ENCODE measurements at places on chromosomes 5 and 9.

DNA sequence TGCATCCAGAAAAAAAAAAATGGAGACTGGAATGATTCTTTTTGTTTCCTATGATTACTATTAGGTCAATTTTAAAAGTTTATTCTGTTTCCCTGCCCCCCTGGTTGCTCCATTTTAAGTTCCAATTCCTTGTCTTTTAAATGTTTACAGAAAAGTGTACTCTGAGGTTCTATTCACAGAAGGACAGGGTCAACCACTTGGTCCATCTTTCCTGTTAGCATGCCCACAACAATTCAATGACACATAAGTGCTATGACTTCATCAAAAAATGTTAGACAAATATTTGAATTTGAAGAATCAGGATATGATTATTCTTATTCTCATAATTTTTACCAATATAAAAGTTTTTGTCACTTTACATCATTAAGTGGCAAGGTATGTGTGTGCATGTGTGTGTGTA, 123.7 kb downstream of the PDE4D start:
- no peak for DNase-seq

- DNase-seq: no peak
Observed at GRCh38 chr5:153130296-153130695, 360.2 kb upstream of the GRIA1 start.

DNA sequence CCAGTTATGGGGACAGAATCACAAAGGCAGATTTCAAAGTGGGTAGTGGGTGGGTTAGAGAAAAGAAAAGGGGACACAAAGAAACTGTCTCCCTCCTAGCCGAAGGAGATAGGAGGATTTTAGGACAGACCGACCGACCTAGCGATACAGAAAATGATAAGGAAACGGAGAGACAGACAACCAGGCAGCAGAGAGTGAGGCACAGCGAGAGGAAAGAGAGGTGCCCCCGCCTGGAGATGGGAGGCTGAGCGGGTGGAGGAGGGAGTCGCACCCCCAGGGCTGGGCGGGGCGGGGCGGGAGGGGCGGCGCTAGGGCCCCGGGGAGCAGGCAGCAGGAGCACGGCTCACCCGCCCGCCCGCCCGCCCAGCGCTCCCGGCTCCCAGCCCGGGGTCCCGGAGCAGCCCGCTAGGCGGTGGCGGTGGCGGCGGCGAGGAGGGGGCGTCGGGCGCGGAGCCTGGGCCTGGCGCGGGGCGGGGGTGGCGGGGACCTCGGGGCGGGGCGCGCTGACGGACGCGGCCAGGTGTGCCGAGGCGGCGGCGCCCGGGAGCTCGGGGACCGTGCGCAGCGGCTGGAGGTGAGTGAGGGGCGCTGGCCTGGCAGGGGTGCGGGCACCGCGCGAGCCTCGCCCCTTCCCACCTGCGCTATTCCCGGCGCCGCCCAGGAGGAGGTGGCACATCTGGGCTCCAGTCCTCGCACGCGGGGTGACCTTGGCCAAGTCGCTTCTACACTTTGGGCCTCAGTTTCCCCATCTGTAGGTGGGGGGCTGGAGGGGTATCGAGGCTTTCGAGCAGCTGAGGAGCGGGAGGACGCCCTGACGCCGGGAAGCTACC, 15.9 kb upstream of the SYNPO start:
- no peak for DNase-seq

DNA sequence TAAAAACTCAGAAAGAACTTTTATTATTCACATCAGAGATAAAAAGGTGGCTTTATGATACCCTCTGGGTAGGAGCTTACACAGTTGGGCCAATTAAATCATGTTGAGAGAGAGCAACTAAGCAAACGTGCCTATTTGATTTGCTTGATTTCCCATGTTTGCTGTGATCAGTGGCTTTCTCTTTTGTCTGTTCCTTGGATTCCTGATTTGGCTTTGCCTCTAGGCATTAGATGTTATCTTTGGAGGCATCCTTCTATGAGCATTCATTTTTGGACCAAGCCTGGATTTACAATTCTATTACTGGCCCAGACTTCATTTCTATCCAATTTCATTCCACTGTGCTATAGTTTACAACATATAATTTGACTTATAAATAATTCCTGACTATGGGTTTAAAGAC, 35.9 kb downstream of the VCAN start:
- DNase-seq: no peak

GRCh38 chr9:111524731-111525055, 286 bp upstream of the ZNF483 start:
- no peak for DNase-seq

GRCh38 chr5:54206580-54207229, 103.7 kb downstream of the ARL15 start:
- no peak for DNase-seq

GRCh38 chr5:125497651-125498050, 751.2 kb upstream of the ZNF608 start:
- DNase-seq: no peak

DNA sequence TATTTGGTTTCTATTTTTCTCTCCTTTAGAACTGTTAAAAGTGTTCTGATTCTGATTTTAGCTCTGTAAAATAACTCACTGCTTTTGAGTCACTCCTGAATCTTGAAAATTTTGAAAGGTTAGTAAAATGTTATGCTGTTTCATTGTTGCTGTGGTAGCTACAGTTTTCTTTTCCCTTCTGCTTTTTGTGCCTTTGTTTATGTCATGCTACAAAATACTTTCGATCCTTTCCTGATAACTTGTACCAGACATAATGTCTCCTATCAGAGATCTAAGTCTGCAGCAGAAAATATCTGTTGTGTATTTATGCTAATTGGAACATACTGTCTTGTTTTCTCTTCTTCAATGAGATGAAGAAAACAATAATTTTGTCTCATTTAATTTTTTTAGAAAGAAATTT, 26.9 kb upstream of the CEP120 start:
- DNase-seq: no peak

DNA sequence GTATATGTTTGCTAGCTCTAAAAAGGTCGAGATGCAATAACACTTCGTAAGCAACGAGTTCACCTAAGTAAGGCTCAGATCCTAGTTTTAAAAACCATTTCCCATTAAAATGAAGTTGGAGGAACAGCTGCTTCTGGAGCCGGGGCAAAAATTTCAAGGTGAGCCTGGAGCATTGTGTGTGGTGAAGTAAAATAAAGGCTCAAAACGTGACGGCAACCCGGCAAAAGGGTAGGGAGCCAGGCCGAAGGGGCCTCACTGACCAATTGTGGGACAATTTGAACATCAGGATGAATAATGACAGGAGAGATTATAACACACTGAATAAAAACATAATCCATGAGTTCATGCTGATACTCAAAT, 20.1 kb downstream of the BTNL9 start:
- no peak for DNase-seq

DNA sequence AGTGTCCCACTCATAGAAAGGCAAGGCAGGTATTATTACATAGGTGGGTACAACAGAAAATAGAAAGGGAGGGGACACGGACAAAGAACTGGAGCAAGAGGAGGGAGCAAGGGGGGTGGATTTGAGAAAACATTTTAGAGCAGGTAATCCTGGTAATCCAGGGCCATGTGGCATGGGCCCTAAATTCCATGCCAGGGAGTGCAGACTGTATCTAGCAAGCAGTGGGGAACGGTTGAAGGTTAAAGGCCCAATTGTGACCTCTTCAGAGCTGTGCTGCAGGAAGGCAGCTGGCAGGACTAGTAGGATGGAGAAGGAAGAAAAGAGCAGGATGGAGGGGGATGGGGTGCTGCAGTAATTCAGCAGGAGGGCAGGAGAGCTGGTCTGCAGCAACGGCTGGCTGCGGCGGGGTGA, 75.2 kb downstream of the PDE6A start:
- no peak for DNase-seq

- no peak for DNase-seq
Observed at GRCh38 chr5:97181856-97182545, 1.0 kb downstream of the RIOK2 start.

DNA sequence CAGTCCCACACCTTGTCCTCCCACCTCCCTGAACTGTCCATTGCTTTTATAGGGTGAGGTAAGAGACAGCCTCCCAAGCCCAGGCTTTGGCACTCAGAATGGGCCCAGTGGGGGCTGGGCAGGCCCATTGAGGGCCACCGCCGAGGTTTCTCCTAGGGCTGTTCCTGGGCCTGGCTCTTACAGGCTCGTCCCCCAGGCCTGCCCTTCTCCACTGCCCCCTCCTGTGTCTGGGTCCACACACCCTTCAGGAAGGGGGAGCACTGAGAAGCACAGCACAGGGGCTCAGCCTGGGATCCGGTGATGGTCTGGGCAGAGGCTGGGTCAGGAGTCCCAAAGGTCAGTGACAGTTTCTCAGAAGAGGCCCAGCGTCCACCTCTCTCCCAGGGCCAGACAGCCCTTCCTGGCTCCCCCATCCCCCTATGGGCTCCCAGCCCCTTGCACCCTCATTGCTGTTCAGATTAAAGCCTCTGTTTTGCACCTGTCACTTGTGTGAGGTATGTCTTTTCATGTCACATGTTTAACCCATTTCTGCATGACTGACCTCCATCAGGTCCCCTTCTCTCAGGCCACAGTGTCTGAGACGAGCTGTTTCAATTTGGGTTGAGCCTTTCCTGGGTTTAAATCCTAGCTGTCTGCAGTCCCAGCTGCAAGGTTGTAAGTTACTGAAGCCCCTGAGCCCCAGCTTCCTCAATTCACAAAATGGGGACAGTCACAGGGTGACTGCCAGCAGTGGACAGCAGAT, 29.4 kb downstream of the IER5L start:
- DNase-seq: no peak

DNA sequence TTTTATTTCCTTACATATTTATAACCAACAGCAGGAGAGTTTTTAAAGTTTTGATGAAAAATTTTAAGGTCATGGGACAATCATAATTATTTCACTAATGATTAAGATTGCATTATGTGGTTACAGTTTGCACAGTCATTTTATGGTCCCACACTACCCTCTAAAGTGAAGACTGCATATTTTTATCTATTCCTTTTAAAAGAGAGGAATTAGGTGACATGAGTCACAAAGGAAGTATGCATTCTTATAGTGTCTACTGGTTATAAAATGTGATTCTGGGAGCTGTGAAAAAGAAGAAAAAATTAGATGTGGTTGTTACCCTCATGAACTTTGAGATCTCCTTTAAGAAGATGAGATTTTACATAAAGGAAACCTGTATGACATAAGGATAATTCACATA, 87.9 kb upstream of the GRIA1 start:
- no peak for DNase-seq

GRCh38 chr9:137986268-137987099, 108.9 kb downstream of the CACNA1B start:
- DNase-seq: no peak

DNA sequence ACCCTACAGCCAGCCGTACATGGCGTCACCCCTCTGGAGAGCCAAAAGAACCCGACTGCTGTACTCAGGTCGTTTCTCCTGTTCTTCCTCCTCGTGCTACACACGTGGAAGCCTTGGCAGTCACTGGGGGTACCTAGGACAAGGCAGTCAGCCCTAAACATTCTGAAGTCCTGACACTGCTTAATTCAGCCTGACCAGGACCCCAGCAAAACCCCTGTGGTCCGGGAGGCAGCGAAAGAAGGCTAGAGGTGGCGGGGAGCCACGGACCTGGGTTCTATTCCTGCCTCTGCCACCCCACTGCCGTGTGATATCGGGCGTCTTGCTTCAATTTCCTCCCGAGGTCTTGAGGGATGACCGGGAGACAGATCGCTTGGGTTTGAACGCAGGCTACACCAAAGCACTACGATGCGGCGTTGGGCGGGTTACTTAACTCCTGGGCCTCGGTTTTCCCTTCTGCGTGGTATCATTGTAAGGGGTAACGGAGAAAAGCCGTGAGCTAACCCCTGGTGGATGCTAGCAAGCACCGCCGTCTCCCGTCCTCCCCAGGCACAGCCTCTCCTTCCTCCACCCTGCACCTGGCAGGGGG, 429 bp upstream of the ARL10 start:
- no peak for DNase-seq

GRCh38 chr5:112643339-112643971, 94.2 kb upstream of the APC start:
- DNase-seq: no peak

- no peak for DNase-seq
Observed at GRCh38 chr9:131657037-131657377, 82.9 kb downstream of the RAPGEF1 start.

DNA sequence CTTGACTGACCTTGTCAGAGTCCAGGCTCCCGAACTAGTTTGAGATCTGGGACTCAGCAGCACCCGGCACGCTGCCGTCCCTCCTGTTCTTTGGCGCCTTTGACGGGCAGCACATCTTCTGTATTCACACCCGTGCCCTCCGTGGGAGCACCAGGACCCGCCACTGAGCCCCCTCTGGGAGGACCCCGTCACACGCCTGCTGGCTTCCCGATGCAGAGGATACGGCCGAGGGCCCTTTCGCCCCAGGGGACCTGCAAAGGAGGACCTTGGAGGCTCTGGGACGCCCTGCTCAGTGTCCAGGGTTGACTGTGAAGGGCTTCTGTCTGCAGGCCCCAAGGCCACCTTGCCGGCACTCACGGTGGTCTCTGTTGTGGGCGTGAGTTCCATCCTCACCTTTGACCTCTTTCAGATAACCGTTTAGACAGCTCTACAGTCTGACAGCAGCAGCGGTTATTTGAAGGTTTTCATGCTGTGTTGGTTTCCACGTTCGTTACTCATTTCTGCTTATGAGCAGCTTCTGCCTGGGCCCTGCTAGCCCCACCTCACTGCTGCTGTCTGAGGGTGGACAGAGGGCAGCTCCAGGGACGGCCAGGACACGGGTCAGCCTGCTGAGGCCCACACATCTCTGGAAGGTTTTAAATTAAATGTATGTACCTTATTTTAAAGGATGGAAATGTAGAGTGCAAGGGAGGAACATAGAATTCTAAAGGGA, 12.6 kb upstream of the EXOC3 start:
- no peak for DNase-seq

DNA sequence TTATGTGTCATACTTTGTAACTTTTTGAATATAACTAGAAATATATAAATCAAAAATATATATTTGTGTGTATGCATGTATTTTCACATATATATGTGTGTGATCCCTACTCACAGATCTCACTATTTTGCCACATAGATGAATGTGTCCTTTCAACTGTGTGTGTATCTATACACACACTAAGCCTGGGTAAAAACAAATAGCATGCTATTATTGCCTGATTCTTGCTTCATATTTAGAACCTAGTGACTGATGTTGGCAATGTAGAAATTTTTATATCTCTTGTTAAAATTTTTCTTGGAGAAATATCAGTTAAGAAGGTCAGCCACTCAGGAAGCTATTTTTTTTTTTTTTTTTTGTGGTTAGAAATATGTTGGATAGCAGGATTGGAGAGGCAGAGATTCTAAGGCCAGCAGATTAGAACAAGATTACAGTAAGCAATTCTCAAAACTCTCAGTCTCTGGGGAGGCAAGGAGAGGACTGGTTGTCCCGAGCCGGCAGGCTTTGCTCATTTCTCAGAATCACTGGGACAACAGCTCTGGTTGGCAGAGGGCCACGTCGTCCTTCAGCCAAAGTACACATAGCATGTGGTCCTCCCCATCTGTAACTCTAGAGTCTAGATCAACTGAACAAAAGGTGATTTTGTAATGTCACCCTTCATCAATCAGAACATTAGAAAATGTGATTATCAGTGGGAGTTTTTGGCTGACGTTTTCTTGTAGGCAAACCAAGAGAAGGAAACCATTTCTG, 19.7 kb downstream of the C6 start:
- DNase-seq: no peak

GRCh38 chr9:123725389-123725788, 204.5 kb downstream of the DENND1A start:
- DNase-seq: peak; percentile 41
